SK-MEL-5 (cell line): ENCODE measurements at places on chromosomes 11 and 22. TPM values are rescaled to one million over a fixed set of nuclear protein-coding genes. Genes with fewer than 3 reads are reported as not detected.

MPZL3 gene
- total RNA-seq: not detected in 2 replicates

DNA sequence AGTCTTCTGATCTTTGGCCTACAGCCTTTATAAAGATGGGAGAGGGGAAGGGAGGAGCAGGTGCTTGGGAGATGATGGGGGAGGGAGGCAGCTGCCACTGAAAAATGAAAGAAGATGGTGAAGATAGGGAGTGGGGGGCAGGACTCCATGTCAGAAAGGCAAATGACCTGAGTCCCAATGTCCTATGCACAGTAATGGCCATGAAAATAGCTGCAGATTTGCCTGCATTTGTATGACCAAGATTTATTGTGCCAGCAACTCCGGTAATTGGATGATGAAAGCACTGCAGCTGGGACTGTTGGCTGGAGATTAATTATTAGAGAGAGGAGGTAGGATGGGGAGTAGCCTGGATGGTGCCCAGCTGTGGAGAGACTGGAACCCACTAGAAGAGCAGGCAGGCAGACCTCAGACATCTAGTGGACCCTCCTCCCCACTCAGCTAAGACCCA lies 36.1 kb downstream of the NEU3 start:
- no peak for DNase-seq

MB gene
- not detected in 2 replicates for total RNA-seq

DNA sequence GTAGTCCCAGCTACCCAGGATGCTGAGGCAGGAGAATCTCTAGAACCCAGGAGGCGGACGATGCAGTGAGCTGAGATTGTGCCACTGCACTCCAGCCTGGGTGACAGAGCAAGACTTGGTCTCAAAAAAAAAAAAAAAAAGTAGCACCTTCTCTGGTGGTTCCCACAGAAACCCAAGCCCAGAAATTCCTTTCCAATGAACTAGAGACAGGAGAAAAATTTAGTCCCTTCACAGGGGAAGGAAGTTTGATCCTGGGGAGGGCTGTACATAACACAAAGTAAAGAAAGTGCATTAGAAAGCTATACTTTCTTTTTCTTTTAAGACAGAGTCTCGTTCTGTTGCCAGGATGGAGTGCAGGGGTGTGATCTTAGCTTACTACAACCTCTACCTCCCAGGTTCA lies 25.5 kb upstream of the APOA1 start:
- DNase-seq: no peak

GRCh38 chr11:115745066-115745465 lies 240.9 kb upstream of the CADM1 start:
- no peak for DNase-seq

MS4A6A gene
- 0.53 TPM in 1 of 2 replicates, not detected in the other for total RNA-seq

- DNase-seq: no peak
Measured at GRCh38 chr11:58276151-58276550, 8.1 kb upstream of the OR10W1 start.

HBG2 gene
- total RNA-seq: 1.4 and 4.4 TPM in 2 replicates

GAB4 gene
- not detected in 2 replicates for total RNA-seq

GRCh38 chr11:36436589-36436988 lies 73.5 kb downstream of the TRAF6 start:
- no peak for DNase-seq
